MV-4-11 (cell line): ENCODE measurements at places on chromosomes 16 and 17.

- DNase-seq = peak; percentile 97
Measured at GRCh38 chr17:29722411-29723198, 99.9 kb upstream of the CORO6 start.

- DNase-seq = peak; percentile 44
Measured at GRCh38 chr17:59004338-59005111, 102.2 kb downstream of the TRIM37 start.

- peak; percentile 97 for DNase-seq
Measured at GRCh38 chr17:39018267-39019134, 51.3 kb upstream of the FBXO47 start.

- no peak for DNase-seq
Measured at GRCh38 chr17:44170499-44171201, at the start of gene ASB16. TSS of gene ASB16 (plus strand) at chr17:44170704. CDS start at chr17:44170790, 86 bp downstream.

DNA sequence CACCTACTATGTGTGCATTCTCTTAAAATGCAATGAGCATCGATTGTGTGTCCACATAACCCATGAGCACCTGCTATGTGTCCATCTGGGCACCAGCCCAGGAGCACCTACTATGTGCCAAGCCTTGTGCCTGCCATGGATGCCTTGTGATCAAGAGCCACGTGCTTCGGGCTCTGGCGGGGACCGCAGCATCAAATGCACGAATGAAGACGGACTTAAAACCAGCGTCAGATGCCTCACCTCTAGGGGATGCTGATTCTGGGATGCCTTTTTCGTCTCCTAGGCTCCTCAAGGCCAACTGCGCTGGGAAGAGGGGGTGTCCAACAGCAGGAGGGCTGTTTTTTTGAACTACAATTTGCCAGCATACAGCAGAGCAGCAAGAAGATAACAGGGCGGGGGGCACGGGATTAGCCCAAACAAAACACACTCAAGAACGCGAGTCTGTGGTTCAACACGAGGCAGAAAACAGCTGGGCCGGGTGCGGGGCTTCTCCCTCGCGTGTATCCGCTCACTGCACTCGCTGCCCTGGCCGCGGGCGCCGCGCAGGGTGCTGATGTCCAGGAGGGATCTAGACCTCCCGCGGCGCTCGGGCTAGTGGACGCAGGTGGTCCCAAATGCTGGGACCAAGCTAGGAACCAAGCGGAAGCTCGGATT, 1.2 kb upstream of the GLIS2 start:
- DNase-seq = no peak

DNA sequence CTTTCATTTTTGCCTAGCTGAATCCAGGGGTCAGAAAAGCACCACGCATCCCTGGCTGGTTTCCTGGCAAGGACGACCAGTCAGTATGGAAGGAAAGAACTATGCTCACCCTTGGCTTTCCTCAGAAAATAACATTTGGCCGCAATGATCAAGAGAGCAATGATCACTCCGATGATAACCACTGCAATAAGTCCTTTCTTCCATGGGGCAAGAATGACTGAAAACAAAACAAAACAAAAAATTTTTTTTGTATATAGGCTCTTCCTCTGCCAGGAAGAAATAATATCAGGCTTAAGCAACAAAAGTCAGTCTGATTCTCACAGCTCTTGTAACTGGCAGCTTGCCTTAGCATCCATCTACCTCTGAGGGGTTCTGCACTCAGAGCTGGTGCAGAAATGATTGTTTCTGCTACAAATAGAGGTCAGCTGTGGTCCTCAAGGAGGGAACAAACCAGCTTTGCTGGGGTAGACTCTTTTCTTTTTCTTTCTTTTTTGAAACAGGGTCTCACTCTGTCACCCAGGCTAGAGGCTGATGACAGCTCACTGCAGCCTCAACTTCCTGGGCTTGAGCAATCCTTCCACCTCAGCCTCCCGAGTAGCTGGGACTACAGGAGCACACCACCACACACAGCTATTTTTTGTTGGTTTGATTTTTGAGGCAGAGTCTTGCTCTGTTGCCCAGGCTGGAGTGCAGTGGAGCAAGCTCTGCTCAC, 35.7 kb downstream of the PECAM1 start:
- DNase-seq = no peak

DNA sequence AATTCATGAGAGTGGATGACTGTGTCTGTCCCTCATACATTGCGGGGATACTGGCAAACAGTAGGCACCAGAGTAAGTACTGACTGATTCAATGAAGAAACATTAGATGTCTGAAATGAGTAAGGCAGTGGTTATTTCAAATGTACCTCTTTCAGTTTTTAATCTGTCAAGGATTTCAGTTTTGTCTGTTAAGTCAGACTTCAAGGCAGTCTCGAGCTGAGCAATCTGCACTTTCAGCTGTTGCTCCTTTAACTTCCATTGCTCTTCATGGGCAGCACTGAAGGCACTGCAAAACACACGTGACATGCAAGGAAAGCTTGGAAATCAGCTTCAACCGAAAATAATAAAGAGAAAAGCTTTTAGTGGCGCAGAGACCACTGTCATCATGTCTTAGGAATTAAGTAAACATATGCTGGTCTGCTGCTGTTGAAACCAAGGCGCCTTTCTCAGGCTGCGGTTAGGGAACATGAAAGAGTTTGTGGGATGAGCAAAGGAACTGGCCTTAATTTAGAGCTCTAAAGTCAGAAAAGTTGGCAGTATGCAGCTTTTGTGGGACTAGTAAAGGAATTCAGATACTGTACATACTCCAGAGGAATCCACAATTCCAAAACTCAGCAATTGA, 38.8 kb downstream of the RPGRIP1L start:
- DNase-seq = peak; percentile 26

DNA sequence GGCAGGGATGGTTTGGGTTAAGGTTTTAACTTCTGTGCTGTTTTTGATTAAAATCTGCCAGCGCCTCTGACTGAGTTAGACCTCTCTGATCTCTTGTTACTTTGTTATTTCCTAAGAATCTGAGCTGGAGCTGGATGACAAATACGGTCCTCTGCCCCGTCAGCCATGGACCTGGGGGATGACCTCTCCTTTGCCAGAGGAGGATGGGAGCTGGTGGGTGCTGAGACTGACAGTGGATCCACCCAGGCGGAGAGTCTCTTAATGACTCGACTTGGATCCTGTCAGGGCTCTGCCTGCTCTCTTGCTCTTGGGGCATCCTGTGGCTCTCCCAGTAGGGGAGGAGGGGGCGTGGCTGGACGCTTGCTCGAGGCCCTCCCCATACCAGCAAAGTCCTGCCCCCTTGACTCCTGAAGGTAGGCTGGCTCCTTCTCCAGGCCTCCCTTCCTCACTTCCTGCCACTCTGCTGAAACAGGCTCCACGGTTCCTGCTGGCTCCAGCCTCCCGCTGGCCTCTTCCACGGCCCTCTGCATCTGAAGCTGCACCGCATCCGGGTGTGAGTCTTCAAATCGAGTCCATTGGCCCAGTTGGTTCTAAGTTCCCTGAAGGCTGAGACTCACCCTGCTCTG, 24.8 kb upstream of the MAP3K14 start:
- no peak for DNase-seq

DNA sequence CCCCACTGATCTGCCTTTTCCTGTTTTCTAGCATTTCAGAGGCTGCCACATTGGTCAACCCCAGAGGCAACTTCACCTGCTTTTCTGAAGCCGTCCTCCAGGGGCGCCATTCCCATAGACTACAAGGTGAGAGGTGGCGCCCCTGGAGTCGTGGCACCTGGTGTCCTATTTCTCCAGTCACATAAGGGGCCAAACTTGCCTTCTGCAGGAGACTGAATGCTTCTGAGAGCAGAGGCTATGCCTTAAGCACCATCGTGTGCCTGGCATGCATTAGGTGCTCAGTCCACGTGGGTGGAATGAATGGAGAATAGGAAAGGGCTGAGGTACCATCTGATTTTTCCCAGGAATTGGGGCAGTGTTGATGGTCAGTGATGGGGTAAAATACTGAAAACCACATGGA, 164.8 kb downstream of the HAPSTR1 start:
- DNase-seq = no peak

DNA sequence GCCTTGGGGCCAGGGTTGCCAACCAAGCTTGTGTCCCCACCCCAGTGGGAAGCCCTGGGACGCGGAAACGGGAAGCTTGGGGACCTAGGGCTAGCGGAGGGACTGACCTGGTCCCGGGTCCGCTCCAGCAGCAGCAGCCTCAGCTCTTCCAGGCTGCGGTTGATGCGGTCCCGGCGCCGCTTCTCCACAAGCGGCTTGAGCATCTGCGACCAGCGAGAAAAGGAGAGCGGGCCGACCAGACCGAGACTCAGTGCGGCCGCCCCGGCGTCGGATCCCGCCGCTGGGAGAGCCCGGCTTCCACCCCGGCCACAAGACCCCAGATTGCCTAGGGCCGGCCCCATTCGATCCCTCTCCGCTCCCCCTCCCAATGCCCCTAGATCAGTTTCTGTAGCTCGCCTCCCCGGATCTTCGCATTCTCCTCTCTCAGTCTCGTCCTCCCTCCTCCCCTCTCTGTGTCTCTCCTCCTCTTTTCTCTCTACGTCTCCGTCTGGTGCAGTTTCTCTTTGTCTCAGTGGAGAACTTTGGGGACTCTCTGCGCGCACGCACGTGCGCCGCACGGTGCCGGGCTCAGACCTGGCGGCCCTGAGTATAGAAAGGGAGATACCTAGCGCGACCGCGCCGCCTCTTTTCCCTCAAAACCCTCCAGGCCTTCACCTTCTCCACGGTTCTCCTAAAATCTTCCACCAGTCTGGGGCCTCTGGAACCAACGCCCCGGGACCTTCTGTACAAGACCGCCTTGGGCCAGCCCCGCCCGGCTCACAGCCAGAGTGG, 797 bp downstream of the HES7 start:
- DNase-seq = no peak

DNA sequence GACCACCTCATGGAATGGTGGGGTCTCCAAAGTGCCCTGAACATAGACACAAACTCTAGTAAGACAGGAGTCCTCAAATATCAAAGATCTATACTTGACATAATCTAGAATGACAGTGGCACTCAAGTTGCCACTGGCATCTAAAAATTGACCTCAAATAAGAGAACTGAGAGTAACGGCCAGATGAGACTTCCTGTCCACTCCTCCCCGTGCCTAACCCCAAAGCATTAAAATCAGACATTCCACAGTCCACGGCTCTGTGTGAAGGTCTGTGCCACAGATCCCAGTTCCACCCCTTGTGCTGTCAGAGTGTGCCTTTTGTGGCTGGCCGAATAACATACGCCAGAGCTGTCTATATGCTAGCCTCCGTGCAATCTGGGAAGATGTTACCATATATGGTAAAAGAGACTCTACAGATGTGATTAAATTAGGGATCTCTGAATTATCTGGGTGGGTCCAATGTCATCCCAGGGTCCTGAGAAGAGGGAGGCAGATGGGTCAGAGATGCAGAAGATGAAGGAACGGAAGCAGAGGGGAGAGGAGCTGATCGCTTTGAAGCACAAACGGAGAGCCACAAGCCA, 21.0 kb upstream of the EVPL start:
- DNase-seq = peak; percentile 89

GRCh38 chr16:23842137-23842600, 6.4 kb downstream of the PRKCB start:
- DNase-seq = peak; percentile 47

- no peak for DNase-seq
Measured at GRCh38 chr16:83211711-83212110, 584.9 kb downstream of the CDH13 start.

DNA sequence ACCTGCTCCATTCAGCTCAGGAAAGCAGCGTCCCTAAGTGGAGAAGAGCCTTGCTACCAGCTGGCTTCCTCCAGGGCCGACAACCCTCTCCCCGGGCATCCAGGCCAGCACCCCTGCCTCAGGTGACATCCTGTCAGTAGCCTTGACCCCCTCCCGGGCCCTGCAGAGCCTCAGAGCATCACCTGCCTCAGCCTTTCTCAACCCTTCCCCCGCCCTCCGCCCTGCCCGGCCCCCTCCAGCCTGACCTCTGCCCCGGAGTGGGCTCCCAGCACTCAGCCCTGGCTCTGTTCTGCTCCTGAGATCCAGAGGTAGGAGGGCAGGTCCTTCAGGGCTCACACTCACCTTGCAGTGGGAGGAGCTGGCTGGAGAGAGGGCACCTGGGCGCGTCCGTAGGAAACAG, 73.8 kb upstream of the METRNL start:
- no peak for DNase-seq

- DNase-seq = no peak
Measured at GRCh38 chr16:17328932-17329331, 141.8 kb downstream of the XYLT1 start.

- no peak for DNase-seq
Measured at GRCh38 chr17:79657861-79658810, 47.3 kb upstream of the RBFOX3 start.

DNA sequence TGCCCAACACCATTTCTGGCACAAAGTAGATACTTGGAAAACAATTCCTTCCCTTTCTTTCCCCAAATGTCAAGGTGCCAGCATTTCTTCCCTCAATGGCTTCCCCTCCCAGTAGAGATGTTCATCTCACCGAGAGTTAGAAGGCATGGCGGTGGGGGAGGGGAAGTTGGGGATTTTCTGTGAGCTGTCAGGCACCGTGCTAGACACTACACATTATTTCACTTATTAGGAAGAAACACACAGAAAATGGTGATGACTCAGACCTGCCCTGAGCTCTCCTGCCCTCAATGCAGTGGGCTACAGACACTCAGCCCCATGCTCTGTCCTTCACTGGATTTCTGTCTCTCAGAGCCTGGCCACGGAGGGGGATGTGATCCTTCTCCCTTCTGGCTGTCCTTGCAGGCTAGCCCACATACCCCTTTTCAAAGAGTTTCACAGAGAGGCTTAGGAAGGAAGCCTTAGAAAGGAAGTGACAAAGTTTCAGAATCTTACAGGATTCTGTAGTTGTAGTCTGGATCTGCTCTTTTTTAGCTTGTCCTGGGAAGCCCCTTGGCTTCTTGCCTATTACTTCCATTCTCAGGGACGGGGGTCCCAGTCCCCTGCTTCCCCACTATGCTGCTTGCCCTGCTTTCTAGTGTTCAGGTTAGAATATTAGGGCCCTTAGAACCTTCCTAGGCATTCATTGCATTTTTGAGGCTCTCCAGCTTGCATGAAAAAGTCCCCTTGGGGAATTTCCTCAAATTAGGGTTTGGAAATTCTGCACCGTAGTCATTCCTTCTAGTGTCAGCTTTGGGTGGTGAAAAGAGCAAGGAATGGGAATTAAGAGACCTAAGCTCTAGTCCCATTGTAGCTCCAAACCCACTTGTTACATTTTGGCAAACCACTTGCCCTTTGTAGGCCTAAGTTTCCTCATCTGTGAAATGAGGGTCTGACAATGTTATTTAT, 12.2 kb upstream of the CCL5 start:
- DNase-seq = peak; percentile 80

GRCh38 chr17:1087381-1088241, 90.7 kb downstream of the TIMM22 start:
- peak; percentile 13 for DNase-seq

GRCh38 chr17:80445007-80445725, 30.2 kb downstream of the ENDOV start:
- DNase-seq = no peak

DNA sequence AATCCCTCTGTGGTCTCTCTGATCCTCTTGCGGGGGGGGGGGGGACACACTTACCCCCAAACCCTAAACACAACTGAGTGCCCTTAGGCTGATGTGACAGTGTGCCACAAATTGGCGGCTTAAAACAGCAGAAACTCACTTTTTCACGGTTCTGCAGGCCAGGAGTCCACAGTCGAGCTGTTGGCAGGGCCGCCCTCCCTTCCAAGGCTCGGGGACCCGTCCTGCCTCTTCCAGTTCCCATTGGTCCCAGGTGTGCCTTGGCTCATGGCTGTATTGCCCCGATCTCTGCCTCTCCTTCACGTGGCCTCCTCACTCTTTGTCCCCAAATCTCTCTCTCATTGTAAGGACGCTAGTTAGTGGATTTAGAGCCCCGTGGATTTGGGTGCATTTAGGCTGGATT, 199.9 kb upstream of the CIBAR2 start:
- DNase-seq = no peak
